ENCODE measurements at places on chromosomes 3 and 15. TPM values are rescaled to one million over a fixed set of nuclear protein-coding genes. Genes with fewer than 3 reads are reported as not detected.

Gene PODXL2
- total RNA-seq: 18.4 TPM

DNA sequence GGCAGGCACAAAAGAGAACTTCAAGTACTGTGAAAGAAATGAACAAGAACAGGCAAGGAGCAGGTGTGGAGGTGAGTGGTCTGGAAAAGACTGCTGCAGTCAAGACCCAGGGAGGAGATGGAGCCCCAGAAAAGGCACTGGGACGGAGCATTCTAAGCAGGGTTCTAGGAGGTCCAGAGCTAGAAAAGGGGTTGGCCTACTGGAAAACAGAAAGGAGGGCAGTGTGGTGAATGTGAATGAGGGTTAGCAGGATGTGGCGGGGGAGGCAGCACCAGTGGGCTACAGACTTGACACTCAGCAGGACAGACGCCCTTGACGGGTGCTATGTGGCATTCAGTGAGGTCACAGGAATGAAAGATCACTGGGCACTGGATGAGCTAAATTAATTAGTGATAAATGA lies 75.7 kb downstream of the SENP2 start:
- peaks cover 18% of the 10 kb centered on the region for H3K36me3 ChIP-seq
- H3K4me1 ChIP-seq: peaks cover 35% of the 10 kb centered on the region
- no peak for DNase-seq
- H3K4me3 ChIP-seq: no peak overlapping the region
- no peaks in the 10 kb centered on the region for H3K27me3 ChIP-seq

Gene HYAL3
- total RNA-seq: not detected

Gene ARHGEF26
- total RNA-seq: 20.4 TPM

DNA sequence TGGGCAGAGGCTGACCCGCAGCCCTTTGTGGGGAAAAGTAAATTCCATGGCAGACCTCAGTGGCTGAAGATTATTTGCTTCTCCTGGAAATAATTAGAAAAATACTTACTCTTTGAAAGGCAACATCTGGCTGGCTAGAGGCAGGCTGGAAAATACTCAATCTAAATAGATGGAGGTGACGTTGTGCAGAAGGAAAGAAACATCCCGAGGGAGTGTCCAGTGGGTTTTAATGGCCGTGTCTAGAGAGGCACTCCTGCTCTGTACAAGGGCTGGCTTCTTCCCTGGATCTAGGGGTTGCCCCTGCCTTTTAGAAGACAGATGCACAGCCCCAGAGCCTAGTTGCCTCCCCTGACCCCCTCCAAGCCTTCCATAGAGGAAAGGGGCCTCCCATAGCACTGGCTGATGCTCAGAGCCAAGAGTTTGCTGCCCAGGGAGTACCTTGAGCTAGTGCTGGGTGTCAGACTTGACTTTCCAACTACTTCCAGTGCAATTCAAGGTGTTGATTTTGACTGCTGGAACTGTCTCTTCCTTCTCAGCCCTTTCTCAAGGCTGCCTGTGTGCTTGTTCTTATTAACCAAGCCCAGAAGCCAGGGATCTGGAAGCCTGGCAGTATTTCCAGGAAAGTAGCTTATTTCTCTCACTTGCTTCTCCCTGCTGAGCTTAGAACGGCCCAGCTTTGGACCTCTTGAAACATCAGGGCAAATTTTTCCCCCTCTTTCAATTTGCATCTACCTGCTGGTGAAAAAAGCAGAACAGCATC lies 27.4 kb downstream of the CGNL1 start:
- no peak overlapping the region for H3K4me3 ChIP-seq
- H3K4me1 ChIP-seq: peaks cover 8% of the 10 kb centered on the region
- no peak overlapping the region for H3K27ac ChIP-seq

Gene SAMD7
- total RNA-seq: not detected

DNA sequence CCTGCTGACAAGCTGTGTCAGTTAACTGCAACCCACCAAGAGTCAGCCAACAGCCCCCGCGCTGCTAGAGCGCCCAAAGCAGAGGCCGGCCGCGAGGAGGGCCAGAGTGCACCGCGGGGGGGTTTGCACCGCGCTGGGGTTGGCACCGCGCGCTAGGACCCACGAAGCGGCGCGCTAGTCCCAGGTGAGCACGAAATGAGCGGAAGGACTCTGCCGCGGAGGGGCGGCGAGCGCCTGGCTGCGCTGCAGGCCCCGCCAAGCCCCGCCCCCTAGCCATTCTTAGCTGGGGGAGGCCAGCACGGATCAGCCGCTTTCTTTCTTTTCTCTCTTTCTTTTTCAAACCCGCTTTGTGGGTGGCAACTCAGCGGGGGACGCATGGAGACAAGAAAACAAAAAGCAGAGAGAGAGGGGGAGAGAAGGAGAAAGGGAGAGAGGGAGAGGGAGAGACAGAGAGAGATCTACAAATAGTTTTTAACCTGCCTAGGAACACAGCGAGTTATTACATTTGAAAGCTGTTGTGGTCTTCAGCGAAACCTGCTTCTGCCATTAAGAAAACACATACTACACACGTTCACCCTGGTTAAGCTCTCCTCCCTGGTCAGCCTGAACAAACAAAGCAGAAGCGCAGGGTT lies 6.9 kb upstream of the FOXB1 start:
- H3K4me3 ChIP-seq: peak overlapping the region; percentile 15
- H3K36me3 ChIP-seq: no peaks in the 10 kb centered on the region
- no peak overlapping the region for H3K27ac ChIP-seq
- peaks cover 9% of the 10 kb centered on the region for H3K4me1 ChIP-seq

GRCh38 chr15:78761020-78761419 lies 50.2 kb downstream of the ADAMTS7 start:
- H3K36me3 ChIP-seq: no peaks in the 10 kb centered on the region
- H3K27ac ChIP-seq: peak overlapping the region; percentile 61
- no peak for DNase-seq
- peaks cover 40% of the 10 kb centered on the region for H3K4me1 ChIP-seq
- H3K27me3 ChIP-seq: no peaks in the 10 kb centered on the region

GRCh38 chr3:138938056-138938876 lies 8.7 kb downstream of the FOXL2 start:
- peak; percentile 13 for DNase-seq
- H3K4me3 ChIP-seq: no peak overlapping the region
- no peak overlapping the region for H3K27ac ChIP-seq
- H3K27me3 ChIP-seq: peaks cover 55% of the 10 kb centered on the region
- H3K4me1 ChIP-seq: peaks cover 42% of the 10 kb centered on the region

- H3K4me3 ChIP-seq: no peak overlapping the region
- no peaks in the 10 kb centered on the region for H3K27me3 ChIP-seq
- H3K36me3 ChIP-seq: no peaks in the 10 kb centered on the region
- no peaks in the 10 kb centered on the region for H3K4me1 ChIP-seq
Measured at GRCh38 chr3:164779816-164780215, 298.5 kb downstream of the SI start.

DNA sequence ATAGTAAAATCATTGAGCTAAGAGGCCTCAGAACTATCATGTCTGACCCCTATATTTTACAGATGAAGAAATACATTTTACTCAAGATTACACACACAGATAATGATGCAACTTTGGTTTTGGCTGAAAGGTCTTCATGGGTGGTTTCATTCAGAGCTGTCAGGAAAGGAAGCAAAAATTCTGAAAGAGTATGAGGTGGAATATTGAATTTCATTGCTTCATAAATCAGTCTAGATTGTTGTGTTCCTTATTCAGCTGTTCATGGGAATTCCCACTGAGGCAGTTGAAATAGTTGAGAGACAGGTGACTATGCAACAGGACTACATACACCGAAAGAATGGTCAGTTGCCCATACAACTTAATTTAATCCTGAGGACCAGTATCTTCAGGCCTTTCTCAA lies 39.4 kb downstream of the CD200 start:
- no peaks in the 10 kb centered on the region for H3K36me3 ChIP-seq
- H3K27ac ChIP-seq: no peak overlapping the region
- peaks cover 9% of the 10 kb centered on the region for H3K4me1 ChIP-seq
- no peak overlapping the region for H3K4me3 ChIP-seq
- no peaks in the 10 kb centered on the region for H3K27me3 ChIP-seq
- no peak for DNase-seq

- no peaks in the 10 kb centered on the region for H3K4me1 ChIP-seq
- H3K27me3 ChIP-seq: no peaks in the 10 kb centered on the region
- H3K36me3 ChIP-seq: peaks cover 39% of the 10 kb centered on the region
- DNase-seq: no peak
- no peak overlapping the region for H3K4me3 ChIP-seq
Measured at GRCh38 chr3:8938021-8938420, 25.3 kb downstream of the RAD18 start.

- H3K27ac ChIP-seq: no peak overlapping the region
- H3K4me3 ChIP-seq: no peak overlapping the region
- no peak for DNase-seq
- no peaks in the 10 kb centered on the region for H3K4me1 ChIP-seq
- H3K27me3 ChIP-seq: no peaks in the 10 kb centered on the region
- H3K36me3 ChIP-seq: no peaks in the 10 kb centered on the region
Measured at GRCh38 chr3:52800079-52800478, 5.5 kb downstream of the ITIH3 start.

- no peaks in the 10 kb centered on the region for H3K27me3 ChIP-seq
- no peaks in the 10 kb centered on the region for H3K4me1 ChIP-seq
- DNase-seq: no peak
- H3K36me3 ChIP-seq: no peaks in the 10 kb centered on the region
Measured at GRCh38 chr3:154843647-154844046, 236.5 kb upstream of the MME start.

- DNase-seq: no peak
- H3K4me3 ChIP-seq: no peak overlapping the region
- H3K27ac ChIP-seq: no peak overlapping the region
- no peaks in the 10 kb centered on the region for H3K4me1 ChIP-seq
- no peaks in the 10 kb centered on the region for H3K36me3 ChIP-seq
- H3K27me3 ChIP-seq: no peaks in the 10 kb centered on the region
Measured at GRCh38 chr3:188113756-188114155, 40.2 kb upstream of the LPP start.

Gene EFCC1
- 12.3 TPM for total RNA-seq
